Inflammatory macrophage treated with lipopolysaccharide for 1 hour (primary cell): ENCODE measurements at places on chromosomes 13 and 19.

DNA sequence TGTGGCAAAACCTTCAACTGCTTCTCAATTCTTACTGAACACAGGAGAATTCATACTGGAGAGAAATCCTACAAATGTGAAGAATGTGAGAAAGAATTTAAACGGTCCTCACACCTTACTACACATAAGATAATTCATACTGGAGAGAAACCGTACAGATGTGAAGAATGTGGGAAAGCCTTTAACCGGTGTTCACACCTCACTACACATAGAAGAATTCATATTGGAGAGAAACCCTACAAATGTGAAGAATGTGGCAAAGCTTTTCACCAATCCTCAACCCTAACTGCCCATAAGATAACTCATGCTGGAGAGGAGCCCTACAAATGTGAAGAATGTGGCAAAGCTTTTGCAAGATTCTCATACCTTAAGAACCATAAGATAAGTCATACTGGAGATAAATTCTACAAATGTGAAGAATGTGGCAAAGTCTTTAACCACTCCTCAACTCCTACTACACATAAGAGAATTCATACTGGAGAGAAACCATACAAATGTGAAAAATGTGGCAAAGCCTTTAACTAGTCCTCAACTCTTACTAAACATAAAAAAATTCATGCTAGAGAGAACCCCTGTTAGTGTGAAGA, 111.7 kb downstream of the ZNF100 start:
- no peak for DNase-seq

DNA sequence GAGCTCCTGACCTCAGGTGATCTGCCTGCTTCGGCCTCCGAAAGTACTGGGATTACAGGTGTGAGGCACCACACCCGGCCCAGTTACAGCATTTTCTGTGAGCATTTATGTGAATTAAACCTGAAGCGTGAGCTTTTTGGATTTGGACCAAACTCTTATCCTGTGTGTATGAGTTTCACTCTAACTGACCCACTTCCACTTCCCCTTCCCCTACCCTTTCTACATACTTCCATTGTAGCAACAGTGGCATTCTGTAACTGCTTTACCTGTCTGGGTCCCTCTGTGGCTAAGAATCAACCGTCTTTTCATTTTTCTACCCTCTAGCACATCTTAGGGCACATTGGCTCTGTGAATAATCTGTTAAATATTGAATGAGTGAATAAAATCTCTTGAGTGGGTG, 16.2 kb downstream of the FRY start:
- DNase-seq, result no peak

DNA sequence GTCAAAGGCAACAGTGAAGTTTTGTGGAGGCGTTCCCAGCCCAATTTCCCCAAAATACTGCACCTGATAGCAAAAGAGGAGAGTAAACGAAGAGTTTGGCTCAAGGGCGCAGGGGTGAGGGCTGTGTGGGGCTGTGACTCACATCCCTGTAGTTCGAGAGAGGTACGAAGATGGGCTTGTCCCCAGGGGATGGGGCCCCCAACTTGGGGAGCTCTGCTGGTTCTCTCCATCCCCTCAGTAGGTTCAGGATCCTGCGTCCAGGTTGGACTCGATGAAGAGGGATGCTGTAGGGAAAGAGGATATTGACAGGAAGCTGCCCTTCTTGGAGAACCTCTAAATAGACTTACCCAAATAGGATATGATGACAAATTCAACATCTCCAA, 3.4 kb downstream of the NAPSA start:
- DNase-seq, result no peak

- DNase-seq, result no peak
These were observed 556 bp downstream of the CACTIN start for GRCh38 chr19:3625996-3626472.

DNA sequence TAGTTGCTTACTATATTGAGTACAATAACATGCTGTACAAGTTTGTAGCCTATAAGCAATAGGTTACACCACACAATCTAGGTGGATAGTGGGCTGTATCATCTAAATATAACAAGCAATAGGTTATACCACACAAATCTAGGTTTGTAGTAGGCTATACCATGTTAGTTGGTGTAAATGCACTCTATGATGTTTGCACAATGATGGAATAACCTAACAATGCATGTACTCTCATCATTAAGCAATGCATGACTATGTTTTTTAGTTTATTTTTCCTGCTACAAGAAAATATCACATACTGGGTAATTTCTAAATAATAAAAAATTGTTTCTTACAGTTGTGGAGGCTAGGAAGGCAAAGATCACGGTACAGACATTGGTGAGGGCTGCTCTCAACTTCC, 262.5 kb downstream of the SLITRK6 start:
- no peak for DNase-seq

DNA sequence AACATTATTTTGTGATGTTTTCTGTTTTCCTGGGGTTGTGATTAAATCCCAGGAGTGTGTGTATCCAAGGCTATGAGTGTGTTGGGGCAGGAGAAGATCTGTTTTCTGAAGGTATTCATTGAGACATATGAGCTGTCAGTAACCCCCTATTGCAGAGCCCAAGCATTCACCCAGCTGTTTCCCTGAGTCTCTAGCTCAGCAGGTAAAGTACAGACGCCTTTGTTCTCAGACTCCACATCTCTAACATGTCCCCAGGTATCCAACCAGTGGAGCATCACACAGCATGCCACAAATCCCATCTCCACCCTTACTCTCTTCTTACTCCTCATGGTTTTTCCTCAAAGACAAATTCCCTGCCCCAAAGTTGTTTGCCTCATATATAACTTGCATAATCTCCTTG, 213.6 kb downstream of the PCDH20 start:
- no peak for DNase-seq

- DNase-seq, result no peak
These were observed 870.3 kb upstream of the MIR17HG start for GRCh38 chr13:90477216-90477615.

DNA sequence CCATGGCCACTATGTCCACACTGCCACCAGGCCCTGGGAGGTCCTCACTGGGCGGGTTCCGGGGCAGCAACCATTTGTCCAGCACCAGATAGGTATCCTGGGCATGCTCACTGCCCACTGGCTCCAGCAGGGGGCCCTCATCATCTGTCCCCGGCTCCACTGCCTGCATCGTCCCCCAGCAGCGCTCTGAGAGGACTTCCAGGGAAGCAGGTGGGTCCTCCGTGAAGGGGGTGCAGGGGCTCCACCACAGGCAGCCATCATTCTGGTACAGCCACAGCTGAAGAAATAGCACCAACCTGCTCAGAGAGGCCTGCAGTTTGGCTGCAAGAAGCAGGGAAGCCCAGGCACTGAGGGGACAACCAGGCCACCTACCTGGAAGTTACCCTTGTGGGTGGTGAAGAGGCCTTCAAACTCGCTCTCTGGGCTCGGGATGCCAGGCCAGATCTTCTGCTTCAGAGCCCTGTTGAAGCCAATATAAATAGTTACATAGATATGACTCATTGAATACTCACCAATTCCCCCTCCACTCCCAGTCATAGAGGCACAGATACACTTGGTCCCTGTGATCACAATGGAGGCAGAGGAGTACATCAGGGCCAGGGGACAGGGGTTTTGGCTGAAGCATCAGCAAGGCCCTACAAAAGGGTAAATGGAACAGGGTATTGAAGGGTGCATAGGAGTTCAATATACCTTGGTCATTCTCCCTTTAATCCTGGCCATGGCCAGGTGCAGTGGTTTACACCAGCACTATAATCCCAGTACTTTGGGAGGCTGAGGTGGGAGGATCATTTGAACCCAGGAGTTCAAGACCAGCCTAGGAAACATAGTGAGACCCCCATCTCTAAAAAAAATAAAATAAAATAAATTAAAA, 4.1 kb downstream of the SWSAP1 start:
- DNase-seq, result no peak

- no peak for DNase-seq
These were observed 13.5 kb downstream of the BCL3 start for GRCh38 chr19:44762038-44762437.

GRCh38 chr13:41231786-41232185, 31.6 kb downstream of the MTRF1 start:
- no peak for DNase-seq

DNA sequence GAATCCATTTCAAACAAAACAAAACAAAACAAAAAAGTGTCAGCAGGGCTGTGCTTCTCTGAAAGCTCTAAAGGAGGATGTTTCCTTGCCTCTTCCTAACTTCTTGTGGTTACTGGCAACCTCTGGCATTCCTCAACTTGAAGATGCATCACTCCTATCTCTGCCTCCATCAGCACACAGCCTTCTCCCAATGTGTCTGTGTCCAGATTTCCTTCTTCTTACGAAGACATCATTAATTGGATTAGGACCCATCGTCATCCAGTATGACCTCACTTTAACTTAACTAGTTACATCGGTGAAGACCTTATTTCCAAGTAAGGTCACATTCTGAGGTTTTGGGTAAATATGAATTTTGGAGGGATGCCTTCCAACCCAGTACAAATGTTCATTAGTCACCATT, 33.8 kb upstream of the GTF2F2 start:
- no peak for DNase-seq

- DNase-seq, result no peak
These were observed 9.8 kb downstream of the BICRA start for GRCh38 chr19:47618771-47619170.

GRCh38 chr13:94656176-94656575, 54.5 kb downstream of the GPR180 start:
- DNase-seq, result no peak

DNA sequence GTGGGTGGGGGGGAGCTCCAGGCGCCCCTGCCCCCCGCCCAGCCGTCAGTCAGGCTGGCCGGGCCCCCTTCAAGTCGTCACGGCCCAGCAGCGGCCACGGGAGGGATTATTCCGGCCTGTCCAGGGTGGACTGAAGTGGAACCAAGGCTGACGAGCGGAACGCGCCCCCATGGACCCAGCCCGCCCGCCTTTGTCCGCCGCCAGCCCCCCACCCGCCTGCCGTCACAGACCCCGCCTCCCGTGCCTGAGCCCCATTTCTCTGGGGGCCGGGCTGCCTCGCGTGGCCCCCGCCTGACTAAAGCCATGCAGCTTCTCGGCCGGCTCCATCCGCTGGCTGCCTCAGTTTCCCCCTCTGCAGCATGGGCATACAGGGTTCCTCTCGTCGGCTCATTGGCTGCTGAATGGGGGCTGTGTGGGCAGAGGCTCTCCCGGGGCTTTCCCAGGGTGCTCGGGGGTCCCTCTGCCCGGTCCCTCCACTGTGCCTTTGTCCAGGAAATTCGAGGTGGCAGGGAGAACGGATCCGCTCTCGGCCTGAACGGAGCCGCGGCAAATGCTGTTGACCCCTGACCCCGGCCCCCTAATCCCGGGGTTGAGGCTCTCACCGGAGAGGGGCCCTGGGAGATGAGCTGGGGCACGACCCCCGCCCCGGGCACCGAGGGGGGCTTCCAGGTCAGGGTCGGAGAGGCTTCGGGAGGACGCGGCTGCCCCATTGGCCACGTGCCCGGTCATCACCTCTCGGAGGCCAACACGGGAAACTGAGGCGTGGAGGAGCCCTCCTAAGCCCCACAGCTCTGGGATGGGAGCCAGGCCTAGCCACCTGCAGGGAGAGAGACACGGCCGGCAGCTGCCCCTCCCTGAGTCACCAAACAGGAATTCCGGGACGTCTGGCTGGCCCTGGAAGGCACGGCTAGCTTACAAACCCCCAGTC, 27.4 kb downstream of the EFNA2 start:
- no peak for DNase-seq

DNA sequence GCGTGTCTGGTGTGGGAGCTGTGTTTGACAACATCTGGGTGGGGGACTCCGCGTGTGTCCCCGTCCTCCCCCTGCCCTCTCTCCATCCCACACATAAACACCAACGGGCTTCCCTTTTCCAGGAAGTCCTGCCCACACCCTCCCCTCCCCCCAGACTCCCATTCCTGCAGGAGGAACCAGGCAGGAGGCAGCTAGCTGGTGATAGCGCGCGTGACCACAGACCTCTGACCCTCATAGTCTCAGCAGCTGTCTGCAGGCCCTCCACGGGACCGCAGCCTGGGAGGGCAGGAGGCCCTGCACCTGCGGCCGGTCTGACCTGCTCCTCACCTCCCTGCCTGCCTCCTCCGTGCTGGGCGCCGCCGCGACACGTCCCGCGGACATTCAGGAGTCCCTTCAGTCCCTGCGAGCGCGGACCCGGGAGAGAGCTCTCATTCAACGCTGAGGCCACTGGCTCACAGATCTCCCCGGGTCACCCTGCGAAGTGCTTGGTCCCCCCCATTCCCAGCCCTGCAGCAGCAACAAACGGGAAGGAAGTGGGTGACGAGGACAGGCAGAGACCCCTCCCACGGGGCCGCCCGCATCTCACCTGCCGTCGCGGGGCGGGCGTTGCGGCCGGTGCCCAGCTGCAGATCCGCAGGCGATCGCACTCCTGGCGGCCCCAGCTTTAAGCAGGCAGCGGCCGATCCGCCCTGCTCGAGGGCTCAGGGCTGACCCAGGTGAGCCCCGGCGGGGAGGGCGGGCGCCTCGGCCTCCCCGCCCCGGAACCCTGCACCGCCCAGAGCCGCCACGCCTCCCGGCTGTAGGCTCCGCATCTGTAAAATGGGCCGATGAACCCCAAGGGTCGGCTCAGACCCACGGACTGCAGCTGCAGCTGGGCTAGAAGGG, 1.1 kb upstream of the ACP5 start:
- DNase-seq, result peak; percentile 47

DNA sequence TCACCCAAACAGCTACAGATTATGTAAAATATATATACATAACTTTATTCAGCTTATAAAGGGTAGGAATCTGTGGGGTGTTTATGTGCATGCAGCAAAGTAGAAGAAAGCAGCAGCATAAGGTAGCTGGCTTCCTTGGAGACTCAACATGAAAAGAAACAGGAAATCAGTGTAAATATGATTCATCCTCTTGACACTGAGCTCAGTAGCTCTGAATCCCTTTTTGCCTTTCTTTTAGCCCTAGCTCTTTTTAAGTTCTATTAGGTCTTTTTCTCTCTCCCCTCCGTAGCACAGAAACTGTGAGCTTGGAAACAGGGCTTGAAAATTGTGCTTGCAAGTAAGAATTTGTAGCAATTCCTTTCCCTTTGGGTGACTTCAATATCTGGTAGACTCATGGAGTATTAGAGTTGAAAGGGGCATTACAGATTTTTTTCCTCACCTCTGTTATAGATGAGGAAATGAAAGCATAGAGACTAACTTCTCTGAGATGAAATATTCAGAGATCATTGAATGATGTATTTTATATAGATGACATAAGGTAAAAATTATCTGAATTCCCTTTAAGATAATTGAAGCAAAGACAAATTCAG, 314.4 kb downstream of the PCDH9 start:
- DNase-seq, result no peak

- peak; percentile 9 for DNase-seq
These were observed 1.1 kb upstream of the FARP1 start for GRCh38 chr13:98141509-98142379.

DNA sequence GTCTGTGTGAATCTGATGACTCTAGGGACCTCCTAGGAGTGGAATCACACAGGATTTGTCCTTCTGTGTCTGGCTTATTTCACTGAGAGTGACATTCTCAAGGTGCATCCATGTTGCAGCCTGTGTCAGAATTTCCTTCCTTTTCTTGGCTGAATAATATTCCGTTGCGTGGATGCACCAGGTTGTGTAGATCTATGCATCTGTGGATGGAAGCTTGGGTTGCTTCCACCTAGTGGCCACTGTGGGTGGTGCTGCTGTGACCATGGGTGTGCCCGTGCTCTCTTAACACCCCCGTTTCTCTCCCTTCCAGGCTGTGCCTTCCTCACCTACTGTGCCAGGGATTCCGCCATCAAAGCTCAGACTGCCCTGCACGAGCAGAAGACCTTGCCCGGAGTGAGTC, 26.2 kb downstream of the CELF5 start:
- no peak for DNase-seq

- DNase-seq, result no peak
These were observed 40.8 kb upstream of the RFXAP start for GRCh38 chr13:36778083-36778671.
